NCI-H146 (cell line): ENCODE measurements at places on chromosomes 4 and X.

- DNase-seq, result no peak
Measured at GRCh38 chr4:106336618-106337017, 20.3 kb downstream of the AIMP1 start.

DNA sequence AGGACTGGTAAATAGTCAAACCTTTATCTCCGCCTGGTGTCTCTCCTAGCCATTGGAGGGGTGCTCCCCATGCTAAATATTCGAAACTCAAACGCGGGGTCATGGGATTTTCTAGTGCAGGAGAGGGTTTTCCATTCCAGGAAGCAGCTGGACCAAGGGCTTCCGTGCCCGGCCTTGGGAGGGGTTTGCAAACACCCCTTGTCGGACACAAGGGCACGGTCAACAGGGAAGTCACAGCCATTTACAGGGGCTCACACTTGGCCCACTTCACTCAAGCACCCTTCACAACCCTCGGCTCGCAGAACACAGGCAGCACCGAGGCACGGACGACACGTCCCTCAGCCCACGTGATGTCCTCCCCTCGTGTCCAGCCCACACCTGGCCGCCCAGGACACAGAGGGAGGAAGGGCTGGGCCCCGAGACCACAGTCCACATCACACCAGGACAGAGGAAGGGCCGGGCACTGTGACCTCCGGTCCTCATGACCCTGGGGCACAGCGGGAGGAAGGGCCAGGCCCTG is 10.3 kb upstream of the PLCXD1 start:
- no peak for DNase-seq

GRCh38 chr4:189092581-189092980 is 848.1 kb upstream of the FRG1 start:
- no peak for DNase-seq

- peak; percentile 71 for DNase-seq
Measured at GRCh38 chr4:61520681-61521160, 320.6 kb downstream of the ADGRL3 start.

- no peak for DNase-seq
Measured at GRCh38 chr4:38954727-38955126, 77.5 kb downstream of the TMEM156 start.

DNA sequence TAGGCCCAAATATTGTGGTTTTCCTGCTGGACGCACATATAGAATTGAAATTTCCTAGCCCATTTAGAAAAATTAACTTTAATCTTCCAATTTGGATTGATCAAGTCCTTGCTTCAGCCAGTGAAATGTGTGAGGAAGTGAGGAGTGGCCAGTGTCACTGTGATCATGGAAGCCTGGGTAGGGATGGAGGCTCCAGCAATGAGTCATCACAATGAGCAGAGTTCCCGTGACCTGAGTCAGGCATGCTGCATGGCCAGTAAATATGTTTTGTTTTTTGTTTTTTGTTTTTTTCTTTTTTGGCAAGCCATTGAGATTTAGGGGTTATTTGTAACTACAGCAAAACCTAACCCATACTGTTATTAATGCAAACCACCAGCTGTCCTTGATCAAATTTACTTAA is 52.1 kb downstream of the IDS start:
- DNase-seq, result no peak

- DNase-seq, result no peak
Measured at GRCh38 chr4:182126603-182127002, 116.6 kb upstream of the TENM3 start.

DNA sequence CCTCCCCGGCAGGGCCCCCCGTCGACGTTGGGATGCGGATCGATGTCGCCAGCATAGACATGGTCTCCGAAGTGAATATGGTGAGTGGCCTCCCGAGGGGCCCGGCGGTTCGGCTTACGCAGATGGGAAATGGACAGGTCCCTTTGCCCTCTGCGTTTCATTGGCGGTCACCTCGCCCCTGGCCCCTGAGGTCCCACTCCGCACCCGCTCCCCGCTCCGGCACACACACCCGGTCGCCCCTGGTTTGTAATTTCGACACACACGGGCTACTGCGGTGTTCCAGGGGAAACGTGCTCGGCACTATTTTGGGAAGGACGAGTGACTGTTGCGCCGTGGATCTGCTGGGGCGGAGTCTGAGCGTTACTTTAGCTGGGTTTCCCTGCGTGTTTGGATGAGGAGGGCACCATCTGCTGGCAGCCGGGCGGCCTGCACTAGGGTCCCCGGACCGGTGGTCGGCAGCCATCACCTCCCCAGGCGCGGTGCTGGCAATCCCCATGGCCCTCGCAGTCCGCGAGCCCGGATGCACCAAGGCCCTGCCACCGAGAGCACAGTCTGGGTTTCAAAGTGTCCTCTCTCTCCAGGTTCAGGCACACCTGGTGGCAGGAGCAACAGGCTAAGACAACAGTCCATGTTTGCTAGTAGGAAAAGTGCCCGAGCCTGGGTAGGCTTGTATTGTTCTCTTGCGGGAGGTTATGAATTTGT is 1.2 kb downstream of the GABRB1 start:
- peak; percentile 31 for DNase-seq

- no peak for DNase-seq
Measured at GRCh38 chr4:58163156-58163555, 1053.0 kb upstream of the IGFBP7 start.

DNA sequence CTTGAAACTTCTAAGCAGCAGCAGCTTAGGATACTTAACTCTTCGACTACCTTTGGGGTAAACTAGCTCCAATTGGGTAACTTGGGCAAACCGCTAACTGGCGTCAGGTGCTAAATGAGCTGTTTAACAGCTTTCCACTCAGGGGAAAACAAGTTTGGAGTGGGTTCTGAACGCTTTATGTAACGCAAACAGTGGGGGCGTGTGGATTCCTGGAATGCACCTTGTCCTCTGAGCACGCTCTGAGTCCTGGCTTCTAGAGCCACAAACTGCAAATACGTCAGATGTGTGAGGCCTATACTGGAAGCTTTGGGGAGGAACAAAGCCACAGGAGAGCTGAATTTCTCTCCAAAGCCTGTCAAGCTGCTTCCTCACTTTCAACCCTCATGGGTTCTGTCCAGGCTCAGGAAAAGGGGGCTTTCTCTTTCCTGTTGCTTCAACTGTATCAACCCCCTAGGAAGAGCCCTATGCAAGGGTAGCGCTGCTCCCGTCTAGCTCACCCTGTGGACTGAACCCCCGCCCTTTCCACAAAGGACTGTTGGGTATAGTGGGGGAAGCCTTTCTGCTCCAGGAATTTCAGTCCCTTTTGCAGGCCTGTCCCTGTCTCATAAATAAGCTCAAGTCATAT is 4.5 kb upstream of the WDR1 start:
- DNase-seq, result no peak

DNA sequence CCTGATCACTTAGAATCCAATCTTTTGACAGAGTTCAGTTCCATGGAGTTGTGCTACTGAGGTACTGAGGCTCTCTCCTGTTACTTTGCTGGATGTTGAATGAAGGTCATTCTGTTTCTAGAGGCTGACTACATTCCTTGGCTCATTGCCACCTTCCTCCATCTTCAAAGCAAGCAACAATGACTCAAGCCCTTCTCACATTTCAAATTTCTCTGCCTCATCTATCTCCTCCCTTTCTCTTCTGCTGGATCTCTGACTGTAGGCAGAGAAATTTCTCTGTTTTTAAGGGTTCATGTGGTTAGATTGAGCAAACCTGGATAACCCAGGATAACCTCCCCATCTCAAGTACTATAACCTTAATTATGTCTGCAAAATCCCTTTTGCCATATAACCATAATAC is 775.4 kb downstream of the STPG2 start:
- DNase-seq, result no peak

- no peak for DNase-seq
Measured at GRCh38 chrX:41559235-41560052, 112.3 kb downstream of the NYX start.

DNA sequence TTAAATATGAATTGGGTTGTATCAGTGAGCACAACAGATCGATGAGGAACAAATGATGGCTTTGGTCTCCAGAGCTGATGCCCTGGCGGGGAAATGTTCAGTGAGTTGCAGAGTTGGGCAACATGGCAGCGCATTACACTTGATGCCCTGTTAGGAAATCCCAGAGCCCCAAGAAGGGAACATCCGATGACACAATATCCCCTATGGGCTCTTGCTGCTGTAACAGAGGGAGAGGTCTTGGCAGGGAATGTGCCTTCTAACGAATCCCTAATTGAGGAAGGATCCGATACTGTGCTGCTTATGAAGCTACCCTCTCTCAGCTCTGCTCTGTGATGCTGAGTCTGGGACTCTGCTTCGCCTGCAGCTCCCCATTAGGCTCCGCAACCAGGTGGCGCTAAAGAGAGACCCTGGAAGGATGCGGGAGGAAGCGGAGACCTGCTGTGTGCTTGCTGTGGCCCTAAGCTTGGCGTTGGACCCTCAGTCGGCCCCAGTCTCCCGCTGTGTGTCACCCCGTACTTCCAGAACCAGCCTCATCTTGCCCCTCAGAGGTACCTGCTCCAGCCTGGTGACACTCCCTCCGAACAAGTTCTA is 38.9 kb downstream of the PDHA1 start:
- peak; percentile 46 for DNase-seq
